ENCODE measurements at places on chromosomes 13 and 19. TPM values are rescaled to one million over a fixed set of nuclear protein-coding genes. Genes with fewer than 3 reads are reported as not detected.

PRR19 gene
- total RNA-seq: 0.45 TPM

ZNF460 gene
- total RNA-seq: 75.3 TPM

ZNF582 gene
- total RNA-seq: 4.0 TPM

NPHS1 gene
- total RNA-seq: not detected

ZNF726 gene
- 0.75 TPM for total RNA-seq

GRCh38 chr19:39941151-39941550 is 6.7 kb upstream of the FCGBP start:
- H3K27ac ChIP-seq: no peak overlapping the region
- DNase-seq: no peak
- H3K27me3 ChIP-seq: no peaks in the 10 kb centered on the region
- H3K36me3 ChIP-seq: no peaks in the 10 kb centered on the region
- H3K4me1 ChIP-seq: no peaks in the 10 kb centered on the region
- H3K4me3 ChIP-seq: no peak overlapping the region

DNA sequence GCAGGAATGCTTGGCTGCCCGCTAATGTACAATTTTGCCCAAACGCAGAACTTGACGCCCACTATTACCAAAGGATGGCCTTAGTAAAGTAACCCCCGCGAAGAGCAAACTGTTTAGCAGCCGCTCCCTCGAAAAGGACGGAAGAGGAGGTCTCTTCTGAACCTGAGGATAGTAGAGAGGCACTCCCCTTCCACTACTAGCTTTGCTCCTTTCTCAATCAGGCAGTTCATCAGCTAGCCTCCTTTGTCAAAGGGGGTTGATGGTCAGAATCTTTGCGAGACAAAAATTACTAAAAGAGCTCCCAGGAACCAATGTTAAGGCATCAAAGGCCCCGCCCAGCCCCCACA is 534 bp downstream of the CAB39L start:
- peaks cover 2% of the 10 kb centered on the region for H3K4me1 ChIP-seq
- peak overlapping the region; percentile 93 for H3K27ac ChIP-seq
- no peak for DNase-seq
- H3K27me3 ChIP-seq: no peaks in the 10 kb centered on the region

DNA sequence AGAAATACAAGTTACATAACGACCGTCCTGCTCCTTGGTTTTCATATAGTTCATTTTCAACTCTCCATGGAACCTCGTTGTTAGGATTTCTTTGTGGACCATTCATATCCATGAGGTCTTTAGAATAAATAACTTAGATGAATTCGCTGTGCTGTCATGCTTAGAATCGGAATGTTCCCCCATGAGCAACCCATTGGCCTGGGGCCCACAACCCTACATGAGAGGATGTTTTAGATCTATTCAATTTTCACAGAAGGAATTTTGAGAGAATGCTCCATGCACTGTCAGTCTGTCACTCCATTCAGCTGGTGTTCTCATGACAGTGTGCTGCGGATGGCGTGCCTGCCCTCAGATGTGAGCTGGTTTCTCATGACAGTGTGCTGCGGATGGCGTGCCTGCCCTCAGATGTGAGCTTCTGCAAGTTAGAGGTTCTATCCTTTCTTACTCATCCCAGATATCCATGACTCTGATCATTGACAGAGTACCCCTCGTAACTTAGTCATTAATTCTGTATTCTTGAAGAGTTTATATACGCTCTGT is 1193.1 kb downstream of the EFNB2 start:
- H3K4me3 ChIP-seq: no peak overlapping the region
- H3K36me3 ChIP-seq: no peaks in the 10 kb centered on the region
- no peak for DNase-seq
- H3K27me3 ChIP-seq: no peaks in the 10 kb centered on the region
- H3K27ac ChIP-seq: no peak overlapping the region

DNA sequence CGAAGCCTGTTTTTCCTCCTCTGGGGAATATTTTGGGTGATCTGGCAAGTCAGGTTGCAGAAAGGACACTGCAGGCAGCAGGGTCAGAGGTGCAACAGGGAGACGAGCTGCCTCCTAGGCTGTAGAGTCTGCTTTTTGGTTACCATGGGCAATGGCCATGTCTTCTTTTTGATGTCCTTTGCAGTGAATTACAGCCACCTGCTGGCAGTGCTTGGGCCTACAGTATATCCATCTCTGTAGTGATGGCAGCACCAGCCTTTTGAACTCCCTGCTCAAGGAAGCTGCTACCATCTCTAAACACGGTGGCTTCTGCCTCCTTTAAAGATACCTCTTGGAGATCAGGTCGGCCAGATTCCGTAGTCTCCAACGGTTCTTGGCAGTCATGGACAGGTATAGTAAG is 73.9 kb downstream of the WTIP start:
- DNase-seq: no peak
- H3K36me3 ChIP-seq: no peaks in the 10 kb centered on the region
- H3K27me3 ChIP-seq: peaks cover 2% of the 10 kb centered on the region
- no peaks in the 10 kb centered on the region for H3K4me1 ChIP-seq
- H3K4me3 ChIP-seq: no peak overlapping the region

DNA sequence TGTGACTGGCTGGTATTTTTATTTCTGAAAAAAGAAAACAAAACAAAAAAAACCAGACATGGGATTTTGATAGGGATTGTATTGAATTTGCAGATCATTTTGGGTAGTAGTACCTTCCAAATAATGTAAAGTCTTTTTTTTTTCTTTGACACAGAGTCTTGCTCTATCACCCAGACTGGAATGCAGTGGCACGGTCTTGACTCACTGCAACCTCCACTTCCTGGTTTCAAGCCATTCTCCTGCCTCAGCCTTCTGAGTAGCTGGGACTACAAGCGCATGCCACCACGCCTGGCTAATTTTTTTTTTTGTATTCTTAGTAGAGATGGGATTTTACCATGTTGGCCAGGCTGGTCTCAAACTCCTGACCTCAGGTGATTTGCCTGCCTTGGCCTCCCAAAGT is 4.2 kb downstream of the ZNF101 start:
- H3K4me1 ChIP-seq: no peaks in the 10 kb centered on the region
- H3K36me3 ChIP-seq: peaks cover under 1% of the 10 kb centered on the region
- H3K27me3 ChIP-seq: no peaks in the 10 kb centered on the region
- DNase-seq: no peak
- no peak overlapping the region for H3K4me3 ChIP-seq
- no peak overlapping the region for H3K27ac ChIP-seq

GRCh38 chr19:12494260-12494860 is 9.7 kb upstream of the ZNF709 start:
- H3K27ac ChIP-seq: no peak overlapping the region
- no peaks in the 10 kb centered on the region for H3K4me1 ChIP-seq
- no peak for DNase-seq
- H3K36me3 ChIP-seq: no peaks in the 10 kb centered on the region
- H3K27me3 ChIP-seq: no peaks in the 10 kb centered on the region

DNA sequence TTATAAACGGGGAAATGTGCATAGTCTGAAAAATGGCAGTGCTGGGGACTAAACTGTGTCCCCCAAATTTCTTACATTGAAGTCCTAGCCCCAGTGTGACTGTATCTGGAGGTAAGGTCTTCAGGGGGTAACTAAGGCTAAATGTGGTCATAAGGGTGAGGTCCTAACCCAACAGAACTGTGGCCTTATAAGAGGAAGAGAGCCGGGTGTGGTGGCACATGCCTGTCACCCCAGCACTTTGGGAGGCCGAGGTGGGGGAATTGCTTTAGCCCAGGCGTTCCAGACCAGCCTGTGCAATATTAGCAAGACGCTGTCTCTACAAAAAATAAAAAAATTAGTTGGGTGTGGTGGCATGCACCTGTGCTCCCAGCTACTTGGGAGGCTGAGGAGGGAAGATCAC is 17.8 kb downstream of the PROZ start:
- H3K27me3 ChIP-seq: no peaks in the 10 kb centered on the region
- DNase-seq: no peak
- no peaks in the 10 kb centered on the region for H3K4me1 ChIP-seq

- DNase-seq: no peak
- H3K27me3 ChIP-seq: no peaks in the 10 kb centered on the region
- no peaks in the 10 kb centered on the region for H3K4me1 ChIP-seq
- no peak overlapping the region for H3K27ac ChIP-seq
Measured at GRCh38 chr13:51532736-51533197, 51.5 kb upstream of the WDFY2 start.

- no peak overlapping the region for H3K4me3 ChIP-seq
- DNase-seq: no peak
- H3K4me1 ChIP-seq: no peaks in the 10 kb centered on the region
- H3K27me3 ChIP-seq: no peaks in the 10 kb centered on the region
Measured at GRCh38 chr19:44818466-44819031, 9.6 kb downstream of the BCAM start.

DNA sequence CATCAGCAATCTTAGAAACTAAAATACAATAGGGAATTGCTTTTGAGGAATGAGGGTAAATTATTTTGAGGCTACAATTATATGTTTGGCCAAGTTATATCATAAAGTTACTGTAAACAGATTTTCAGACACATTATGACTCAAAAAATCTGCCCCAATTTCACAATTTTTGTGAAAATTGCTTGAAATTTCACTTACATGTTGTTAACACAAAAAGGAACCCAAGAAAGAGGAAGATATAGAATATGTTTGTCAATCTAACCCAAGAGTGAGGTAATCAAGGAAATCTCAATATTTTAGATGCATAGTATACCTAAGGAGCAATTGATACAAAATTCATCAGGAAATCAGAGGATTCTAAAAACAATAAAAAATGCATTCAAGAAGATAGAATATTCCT is 73.9 kb upstream of the FNDC3A start:
- H3K4me1 ChIP-seq: no peaks in the 10 kb centered on the region
- H3K4me3 ChIP-seq: no peak overlapping the region
- no peak for DNase-seq

DNA sequence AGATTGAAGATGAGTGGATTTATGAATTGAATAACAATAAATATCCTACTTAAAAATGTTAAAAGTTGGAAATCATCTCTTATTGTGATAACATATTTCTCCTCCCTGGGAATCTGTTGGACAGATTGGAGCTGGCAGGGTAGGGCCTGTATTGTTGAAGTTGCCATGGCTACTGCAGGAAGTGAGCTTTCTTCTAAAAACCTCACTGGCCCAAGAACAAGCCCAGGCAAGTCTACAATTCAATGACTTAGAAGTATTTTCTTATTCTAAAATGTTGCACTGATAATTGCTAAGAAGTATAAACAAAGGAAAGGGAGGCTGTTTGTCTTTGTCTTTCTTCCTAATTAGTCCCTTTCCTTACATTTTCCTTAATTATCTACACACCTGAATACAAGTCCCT is 112.1 kb downstream of the DLEU7 start:
- no peaks in the 10 kb centered on the region for H3K4me1 ChIP-seq
- no peak for DNase-seq
- no peak overlapping the region for H3K4me3 ChIP-seq
- no peaks in the 10 kb centered on the region for H3K36me3 ChIP-seq
- H3K27me3 ChIP-seq: no peaks in the 10 kb centered on the region
- no peak overlapping the region for H3K27ac ChIP-seq
